EH (cell line): ENCODE measurements at places on chromosomes 3 and 15.

DNA sequence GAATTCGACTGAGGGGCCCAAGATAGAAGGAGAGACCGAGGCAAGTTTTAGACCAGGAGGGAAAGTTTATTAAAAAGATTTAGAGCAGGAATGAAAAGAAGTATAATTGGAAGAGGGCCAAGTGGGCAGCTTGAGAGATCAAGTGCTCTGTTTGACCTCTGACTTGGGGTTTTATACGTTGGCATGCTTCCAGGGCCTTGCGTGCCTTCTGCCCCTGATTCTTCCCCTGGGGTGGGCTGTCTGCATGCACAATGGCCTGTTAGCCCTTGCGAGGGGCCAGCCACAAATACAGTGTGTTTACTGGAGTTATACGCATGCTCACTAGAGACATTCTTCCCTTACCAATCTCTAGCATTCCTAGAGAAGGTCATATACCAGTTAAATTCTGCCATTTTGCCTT, 70.7 kb upstream of the LARS2 start:
- no peak for DNase-seq

- no peak for DNase-seq
These were observed 330.2 kb downstream of the RORA start for GRCh38 chr15:60898896-60899295.

DNA sequence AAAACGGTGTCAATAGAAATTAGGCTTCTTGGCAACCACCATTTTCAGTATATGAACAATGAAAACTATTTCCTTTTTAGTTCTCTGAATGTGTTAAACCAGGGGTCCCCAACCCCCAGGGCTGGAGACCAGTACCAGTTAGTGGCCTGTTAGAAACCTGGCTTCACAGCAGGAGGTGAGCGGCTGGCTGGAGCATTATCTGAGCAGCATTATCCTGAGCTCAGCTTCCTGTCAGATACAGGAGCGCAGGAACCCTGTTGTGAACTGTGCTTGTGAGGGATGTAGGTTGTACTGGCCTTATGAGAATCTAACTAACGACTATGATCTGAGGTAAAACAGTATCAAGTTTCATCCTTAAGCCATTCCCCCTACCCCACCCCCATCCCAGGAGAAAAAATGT, 328.7 kb downstream of the ZBBX start:
- DNase-seq = no peak

GRCh38 chr3:38029400-38030125, at the start of gene PLCD1:
Gene PLCD1 (minus strand): TSS chr3:38029642. CDS start chr3:38029539, 103 bp downstream.
- peak; percentile 80 for DNase-seq

GRCh38 chr3:122395582-122395981, 11.6 kb downstream of the FAM162A start:
- peak; percentile 12 for DNase-seq
